ENCODE measurements at places on chromosomes 7 and 10.

DNA sequence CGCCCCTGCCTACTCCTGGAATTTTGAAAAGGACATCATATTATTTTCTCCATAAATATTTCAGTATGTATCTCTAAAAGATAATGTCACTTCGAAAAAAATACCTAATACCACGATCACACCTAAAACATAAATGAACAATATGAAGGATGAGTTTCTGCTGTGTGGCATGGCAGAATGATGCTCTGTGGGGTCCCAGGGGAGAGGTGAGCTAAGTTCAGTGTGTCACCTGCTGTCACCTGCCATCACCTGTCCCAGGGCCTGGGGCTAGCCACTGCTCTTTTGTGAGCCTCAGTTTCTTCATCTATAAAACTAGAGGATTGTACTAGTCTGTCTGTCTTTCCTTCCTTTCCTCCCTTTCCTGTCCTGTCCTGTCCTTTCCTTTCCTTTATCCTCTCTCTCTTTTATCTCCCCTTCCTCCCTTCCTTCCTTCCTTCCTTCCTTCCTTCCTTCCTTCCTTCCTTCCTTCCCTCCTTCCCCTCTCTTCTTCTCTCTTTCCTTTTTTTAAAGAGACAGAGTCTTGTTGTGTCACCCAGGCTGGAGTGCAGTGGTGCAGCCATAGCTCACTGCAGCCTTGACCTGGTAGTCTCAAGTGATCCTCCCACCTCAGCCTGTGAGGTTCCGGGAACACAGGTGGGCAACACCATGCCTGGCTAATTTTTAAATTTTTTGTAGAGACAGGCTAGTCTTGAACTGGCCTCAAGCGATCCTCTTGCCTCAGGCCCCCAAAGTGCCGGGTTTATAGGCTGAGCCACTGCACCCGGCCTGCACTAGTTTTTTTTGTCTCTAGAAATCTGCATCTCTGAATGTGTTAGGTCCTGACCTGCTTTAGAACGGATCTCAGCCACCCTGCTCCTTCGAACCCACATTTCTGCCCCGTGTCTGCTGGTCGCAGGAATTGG lies 43.1 kb downstream of the CUX1 start:
- DNase-seq = no peak

DNA sequence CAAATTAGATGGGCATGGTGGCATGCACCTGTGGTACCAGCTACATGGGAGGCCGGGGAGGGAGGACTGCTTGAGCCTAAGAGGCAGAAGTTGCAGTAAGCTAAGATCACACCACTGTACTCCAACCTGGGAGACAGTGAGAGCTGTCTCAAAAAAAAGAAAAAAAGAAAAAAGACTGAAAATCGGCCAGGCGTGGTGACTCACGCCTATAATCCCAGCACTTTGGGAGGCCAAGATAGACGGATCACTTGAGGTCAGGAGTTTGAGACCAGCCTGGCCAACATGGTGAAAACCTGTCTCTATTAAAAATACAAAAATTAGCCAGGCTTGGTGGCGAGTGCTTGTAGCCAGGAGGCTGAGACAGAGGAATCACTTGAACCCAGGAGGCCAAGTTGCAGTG lies 11.9 kb downstream of the RNF216 start:
- no peak for DNase-seq

DNA sequence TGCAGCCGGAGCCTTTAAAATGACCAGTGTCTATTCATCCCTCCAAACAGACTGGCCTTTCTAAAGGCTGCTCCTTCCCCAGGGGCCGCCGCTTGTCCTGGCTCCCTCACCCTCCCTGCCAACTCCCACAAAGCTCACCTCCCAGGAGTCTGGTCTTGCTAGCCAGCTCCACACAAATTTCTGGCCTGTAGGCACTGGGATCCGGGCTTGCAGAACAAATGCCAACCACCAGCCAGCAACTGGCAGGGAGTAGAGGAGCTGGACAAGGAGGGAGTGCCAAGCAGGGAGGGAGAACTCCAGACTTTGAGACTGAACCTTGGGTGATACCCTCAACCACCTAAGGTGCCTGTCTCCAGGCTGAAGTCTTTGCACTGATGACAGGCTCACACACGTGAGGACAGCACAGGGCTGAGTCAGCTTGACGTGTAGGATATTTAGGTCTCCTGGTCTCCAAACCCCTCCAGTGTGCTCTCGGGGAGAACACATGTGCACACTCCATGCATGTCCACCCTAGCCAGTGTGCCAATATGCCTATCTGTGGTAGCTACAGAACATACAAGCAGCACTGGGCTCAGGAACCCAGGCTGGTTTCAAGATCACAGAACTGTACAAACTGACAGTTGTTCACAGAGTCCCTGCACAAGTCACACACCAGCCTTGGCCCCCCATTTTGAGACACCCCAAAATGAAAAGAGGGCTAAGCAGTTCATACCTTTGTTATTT lies 6.0 kb downstream of the PAX2 start:
- DNase-seq = no peak

DNA sequence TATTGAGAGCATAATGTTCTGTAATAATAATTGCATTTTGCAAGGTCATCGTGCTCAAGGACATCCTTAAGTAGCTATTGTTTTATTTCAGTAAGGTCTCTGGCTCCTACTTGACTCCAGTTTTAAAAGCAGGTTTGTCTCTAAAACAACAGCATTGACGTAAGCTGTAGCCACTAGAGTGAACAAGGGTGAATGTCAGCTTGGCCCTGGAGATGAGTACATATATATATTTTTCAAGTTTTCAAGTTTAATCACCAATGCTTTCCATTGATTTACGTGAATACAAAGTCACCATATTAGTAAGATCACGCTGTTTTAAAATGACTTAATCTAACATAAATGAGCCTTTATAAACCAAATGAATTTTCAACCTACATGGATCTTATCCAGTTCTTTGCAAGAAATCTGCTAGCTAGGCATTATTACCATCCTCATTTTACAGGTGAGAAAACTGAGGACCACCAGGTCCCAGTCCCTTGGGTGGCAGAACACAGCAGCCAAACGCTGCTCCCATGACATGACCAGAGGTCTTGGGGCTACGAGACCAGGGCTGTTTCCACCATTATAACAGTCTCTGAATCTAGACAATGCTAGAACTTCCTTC lies 57.2 kb upstream of the ELMO1 start:
- no peak for DNase-seq

- no peak for DNase-seq
These were observed 52.4 kb upstream of the ADRB1 start for GRCh38 chr10:113991091-113991860.

- no peak for DNase-seq
These were observed 89.0 kb downstream of the JMJD1C start for GRCh38 chr10:63376560-63377304.

GRCh38 chr10:5906651-5907050 lies 16.6 kb downstream of the FBH1 start:
- DNase-seq = no peak

DNA sequence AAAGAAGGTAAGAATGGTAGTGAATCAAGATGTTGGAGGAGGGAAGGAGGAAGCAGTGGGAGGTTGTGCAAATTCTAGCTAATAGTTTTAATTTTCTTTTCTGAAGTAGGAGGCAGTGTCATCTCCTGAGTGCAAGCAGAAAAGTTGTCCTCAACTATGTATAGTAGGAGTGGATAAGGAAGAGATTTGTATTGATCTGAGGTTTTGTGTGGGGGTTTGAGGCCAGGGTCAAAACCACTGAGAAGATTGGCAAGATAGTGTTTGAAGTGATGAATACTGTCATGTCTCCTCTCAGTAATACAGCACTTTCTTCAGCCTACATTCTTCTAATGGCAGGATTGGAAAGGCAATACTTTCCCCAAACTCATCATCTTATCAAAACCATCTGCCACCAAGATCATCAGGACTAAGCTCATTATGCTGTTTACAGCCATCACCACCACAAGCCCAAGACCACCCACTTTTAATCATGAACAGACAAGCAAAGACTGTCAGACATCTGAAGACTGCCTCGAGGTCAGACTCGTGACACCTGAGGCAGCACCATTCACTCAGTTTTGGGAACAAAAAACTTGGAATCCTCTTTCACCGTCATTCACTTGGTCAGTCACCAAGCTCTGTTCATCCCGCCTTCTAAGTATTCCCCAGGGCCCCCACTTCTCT lies 1.5 kb upstream of the MIOS start:
- DNase-seq = no peak

DNA sequence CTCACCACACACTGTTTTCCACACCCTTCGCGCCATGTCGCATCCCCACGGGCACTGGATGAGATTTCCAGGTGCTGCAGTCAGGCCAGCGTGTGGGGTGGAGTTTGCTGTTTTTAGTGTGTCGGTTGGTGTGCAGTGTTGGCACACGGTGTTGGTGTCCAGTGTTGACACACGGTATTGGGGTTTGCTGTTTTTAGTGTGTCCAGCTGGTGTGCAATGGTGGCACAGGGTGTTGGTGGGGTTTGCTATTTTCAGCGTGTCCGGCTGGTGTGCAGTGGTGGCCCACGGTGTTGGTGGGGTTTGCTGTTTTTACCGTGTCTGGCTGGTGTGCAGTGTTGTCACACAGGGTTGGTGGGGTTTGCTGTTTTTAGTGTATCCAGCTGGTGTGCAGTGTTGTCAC lies 20.1 kb upstream of the PRKAR1B start:
- no peak for DNase-seq

DNA sequence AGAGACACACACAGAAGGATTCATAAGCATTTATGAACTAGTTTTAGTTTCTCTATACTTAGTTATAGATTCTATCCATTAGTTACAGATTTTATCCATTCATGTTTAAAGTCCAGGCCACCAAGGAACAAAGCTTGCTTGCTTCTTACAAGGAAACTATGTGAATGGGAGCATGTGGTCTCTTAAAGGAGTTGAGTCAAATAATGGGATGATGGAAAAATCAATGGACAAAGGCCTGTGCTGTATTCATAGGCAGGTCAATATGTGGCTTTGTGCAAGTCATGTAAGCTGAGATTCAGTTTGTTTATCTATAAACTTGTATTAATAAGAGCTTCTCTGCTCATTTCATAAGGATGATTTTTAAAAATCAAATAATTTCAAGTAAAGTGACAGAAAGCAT lies 172.8 kb upstream of the CDK1 start:
- DNase-seq = no peak

GRCh38 chr7:45638916-45639315 lies 64.7 kb downstream of the ADCY1 start:
- no peak for DNase-seq

DNA sequence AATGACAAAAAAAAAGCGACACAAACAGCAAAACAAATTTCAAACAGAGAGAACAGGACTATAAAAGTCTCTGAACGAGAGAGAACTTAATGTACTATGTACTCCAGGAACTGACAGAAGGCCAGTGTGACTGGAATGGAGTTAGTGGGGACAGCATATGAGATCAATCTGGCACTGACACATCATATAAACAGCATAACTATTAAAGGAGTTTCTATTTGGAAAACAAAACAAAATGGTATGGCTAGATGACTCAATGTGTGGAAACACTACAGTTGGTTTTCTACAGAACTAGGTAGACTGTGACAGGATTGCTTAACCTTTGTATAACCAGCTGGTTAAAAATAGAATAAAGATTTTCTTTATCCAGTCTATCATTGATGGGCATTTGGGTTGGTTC lies 232.9 kb upstream of the KAT6B start:
- DNase-seq = no peak

GRCh38 chr7:133846203-133846945 lies 280.8 kb upstream of the LRGUK start:
- no peak for DNase-seq

DNA sequence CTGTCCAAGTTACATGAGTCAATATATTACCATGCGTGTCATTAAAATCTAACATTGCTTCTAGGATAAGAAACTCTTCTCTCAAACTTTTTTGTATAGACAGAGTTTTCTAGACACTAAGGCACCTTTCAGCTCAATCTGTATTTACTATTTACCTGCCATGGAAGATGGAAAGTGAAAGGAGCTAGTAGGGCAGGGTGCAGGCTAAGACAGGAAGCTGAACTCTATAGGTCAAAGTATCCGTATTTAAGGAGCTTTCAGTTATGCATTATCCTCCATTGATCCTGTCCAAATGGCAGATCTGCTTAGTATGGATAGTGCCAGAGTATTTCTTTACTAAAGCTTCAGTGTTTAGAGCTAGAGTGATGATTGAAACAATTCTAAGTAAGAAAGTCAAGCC lies 612.8 kb downstream of the IPMK start:
- DNase-seq = no peak

DNA sequence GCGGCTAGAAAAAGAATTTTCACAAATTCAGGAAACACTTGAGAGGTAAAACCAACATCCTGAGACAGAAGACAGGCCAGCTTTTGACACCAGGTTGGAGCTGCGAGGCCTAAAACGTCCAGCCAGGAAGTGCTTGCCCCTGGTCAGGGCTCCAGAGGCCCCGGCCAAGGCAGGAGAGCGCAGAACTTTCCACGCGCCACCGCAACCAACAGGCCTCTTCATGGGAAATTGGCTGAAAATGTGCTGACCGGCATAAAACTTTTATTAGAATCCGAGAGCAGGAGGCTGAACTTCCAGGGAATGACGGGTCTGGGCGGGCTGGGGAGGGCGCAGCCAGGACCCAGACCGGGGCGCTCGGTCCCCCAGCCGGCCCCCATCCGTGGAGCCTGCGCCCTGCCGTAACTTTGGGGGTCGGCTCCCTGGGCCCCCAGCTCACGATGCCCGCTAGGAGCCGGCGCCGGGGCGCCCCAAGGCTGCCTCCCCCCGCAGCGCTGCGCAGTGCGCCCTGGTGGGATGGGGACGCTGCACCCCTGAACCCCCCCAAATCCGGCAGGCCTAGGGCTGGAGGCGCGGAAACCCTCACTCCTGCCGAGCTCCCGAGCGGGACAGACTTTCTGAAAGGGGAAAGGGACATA lies 414.0 kb upstream of the MKI67 start:
- no peak for DNase-seq

DNA sequence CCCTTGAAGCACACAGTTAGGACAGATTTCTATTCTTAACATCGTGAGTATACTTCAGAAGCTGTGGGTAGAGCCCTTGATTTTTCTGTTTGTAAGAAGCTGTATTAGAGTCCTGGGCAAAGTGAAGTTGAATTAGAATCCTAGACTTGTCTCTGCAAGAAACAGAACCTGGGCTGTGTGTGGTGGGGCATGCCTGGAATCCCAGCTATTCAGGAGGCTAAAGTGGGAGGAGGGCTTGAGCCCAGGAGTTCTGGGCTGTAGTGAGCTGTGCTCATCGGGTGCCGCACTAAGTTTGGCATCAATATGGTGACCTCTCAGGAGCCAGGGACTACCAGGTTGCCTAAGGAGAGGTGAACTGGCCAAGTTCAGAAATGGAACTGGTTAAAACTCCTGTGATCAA lies 183.4 kb downstream of the GNAI1 start:
- DNase-seq = no peak

DNA sequence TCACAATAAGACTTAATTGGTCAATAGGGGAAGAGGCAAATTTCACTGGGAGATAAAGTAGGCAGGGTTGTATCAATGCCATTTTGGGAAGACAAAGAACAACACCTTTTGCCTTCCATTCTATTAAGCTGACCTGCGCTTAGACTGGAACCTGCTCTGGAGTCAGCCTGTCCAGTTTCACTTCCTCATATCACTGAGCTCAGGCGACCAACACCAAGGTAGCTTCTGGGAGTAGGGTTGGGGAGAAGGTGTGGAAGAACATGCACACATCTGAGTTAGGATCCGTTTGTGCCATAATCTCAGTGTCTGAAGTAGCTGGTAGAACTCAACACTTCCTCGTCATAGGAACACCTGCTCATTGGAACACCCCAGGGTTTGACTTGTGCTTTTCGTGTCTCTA lies 527.4 kb upstream of the IGFBP3 start:
- no peak for DNase-seq
